ENCODE measurements at places on chromosomes 16 and 17.

DNA sequence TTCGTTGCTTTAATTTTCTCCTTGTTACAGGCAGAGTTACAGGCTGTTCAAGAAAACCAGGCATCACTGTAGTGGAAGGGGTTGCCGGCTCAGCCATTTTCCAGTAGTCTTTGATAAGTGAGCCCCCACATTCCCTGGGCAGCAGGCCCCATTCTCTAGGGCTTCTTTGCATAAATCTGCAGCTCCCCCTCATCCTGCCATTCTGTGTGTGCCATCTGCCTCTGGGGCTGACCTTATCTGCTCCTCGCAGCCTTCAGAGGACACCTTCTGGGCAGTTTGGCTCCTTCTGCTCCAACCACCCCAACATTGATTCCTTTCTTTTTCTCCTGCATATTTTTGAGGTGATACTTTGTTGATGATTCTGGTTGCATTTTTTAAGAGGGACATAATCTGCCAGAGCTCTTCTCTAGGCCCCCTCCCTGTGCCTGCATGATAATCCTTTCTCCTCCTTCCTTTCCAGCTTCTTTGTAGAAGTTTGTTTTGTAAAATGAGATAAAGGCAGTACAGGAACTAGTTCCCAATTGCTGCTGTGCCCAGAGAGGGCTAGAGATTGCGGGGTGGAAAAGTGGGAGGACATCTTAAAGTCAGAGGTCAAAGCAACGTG, 17.1 kb downstream of the RND2 start:
- DNase-seq, result peak; percentile 3

GRCh38 chr16:58556678-58557077, 41.4 kb downstream of the SETD6 start:
- DNase-seq, result no peak

DNA sequence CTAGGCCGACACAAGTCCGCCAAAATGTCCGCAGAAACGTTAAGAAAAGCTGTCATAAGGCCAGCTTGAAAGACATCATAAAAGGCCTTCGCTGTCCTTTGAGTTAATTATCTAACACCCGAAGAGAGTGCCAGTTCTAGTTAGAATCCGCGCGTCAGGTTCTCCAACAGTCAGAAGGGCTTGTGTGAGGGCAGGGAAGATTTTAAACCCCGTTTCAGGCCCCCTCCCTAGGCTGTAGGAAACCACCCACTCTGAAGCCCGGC, 729 bp upstream of the CLTC start:
- no peak for DNase-seq

DNA sequence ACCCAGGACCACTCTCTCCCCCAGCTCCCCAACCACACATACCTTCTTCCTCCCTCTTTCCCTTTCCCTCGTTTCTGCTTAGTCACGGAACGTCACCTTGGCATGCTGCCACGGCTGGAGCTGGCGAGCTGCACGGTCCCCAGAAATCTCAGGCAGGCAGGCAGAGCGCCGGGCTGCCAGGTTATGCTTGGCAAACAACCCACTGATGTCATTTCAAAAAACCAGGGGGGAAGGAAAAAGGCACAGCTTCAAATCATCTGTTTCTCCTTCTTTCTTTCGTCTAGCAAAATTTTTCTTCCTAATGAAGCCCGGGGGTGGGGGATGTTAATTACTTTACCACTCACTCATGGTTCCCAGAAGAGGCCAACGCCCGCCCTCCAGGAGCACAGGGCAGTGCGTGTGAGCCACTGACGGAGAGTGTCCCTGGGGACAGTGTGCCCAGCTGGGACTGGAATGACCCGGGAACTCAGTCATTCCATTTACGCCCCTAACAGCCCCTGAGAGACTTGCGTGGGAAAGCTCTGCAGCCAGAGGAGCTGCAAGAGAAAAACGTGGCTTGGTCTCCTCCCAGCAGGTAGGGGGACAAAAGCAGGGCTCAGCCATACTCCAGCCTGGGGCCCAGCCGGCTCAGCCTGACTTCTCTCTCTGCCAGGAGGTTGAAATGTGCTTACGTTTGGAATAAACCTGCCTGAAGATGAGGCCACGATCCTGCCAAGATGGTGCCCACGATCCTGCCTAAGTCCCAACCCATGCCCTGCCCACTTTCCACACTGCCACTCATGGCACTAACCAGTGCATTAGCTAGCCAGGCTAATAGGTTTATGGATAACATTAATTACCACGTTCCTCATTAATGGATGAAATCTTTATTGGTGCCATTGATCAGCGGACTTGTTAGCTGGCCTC, 198.9 kb downstream of the ZFHX3 start:
- DNase-seq, result peak; percentile 94

- no peak for DNase-seq
Measured at GRCh38 chr17:48121923-48122664, 14.5 kb downstream of the SNX11 start.

DNA sequence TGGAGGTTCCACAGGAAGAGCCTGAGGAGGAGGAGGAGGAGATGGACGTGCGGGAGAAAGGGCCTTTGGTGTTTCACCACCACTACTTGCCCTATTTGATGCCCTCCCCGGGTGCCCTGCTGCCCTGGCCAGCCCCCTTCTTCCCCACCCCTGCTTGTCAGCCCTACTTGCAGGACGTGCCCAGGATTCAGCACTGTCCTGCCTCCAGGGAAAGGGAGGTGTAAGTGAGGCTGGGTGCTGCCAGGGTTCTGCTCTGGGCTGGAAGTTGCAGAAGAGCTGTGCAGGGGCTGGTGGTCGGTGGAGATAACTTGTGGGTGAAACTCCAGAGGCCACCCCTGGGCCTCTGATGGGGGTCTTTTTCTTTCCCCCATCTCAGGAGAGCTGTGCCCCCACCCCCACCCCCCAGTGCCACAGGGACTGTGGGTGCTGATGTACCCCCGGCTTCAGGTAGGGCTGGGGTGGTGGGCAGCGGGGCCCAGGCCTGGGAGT, 3.0 kb downstream of the PRR29 start:
- DNase-seq, result no peak

DNA sequence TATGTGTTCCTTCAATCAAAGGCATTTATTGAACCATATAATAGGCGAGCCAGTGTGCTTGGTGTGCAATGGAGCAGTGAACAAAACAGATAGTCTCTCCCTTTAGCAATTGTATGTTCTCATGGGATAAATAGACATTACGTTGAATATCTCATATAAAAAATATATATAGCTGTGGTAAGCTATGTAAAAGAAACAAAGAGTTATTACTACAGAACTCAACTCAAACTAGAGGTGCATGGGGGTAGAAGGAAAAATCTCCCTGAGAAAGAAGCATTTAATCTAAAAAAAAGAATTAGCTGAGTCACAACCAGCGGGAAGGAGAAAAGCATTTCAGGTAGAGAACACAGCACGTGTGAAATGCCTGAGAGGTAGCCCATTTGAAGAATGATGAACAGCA, 919.3 kb downstream of the CDH11 start:
- DNase-seq, result no peak

GRCh38 chr17:16435925-16436886, 20.8 kb downstream of the TRPV2 start:
- DNase-seq, result no peak

- DNase-seq, result no peak
Measured at GRCh38 chr17:10018461-10018891, 113.4 kb upstream of the RCVRN start.

GRCh38 chr17:45149037-45149668, 878 bp downstream of the HEXIM1 start:
- DNase-seq, result peak; percentile 86

GRCh38 chr17:33038740-33039139, 47.1 kb downstream of the SPACA3 start:
- peak; percentile 43 for DNase-seq

DNA sequence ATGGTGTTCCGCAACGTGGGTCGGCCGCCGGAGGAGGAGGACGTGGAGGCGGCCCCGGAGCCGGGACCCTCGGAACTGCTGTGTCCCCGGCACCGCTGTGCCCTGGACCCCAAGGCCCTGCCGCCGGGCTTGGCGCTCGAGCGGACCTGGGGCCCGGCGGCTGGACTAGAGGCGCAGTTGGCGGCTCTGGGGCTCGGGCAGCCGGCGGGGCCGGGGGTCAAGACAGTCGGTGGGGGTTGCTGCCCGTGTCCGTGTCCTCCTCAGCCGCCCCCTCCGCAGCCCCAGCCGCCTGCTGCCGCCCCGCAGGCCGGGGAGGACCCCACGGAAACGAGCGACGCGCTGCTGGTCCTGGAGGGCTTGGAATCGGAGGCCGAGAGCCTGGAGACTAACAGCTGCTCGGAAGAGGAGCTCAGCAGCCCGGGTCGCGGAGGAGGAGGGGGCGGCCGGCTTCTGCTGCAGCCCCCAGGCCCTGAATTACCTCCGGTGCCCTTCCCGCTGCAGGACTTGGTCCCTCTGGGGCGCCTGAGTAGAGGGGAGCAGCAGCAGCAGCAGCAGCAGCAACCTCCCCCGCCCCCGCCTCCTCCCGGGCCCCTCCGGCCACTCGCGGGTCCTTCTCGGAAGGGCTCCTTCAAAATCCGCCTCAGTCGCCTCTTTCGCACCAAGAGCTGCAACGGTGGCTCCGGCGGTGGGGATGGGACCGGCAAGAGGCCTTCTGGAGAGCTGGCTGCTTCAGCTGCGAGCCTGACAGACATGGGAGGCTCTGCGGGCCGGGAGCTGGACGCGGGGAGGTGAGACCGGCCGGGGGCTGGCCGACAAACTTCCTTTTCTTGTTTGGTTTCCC, 821 bp downstream of the SOCS7 start:
- no peak for DNase-seq

- DNase-seq, result no peak
Measured at GRCh38 chr17:7559320-7560171, 996 bp downstream of the TNFSF13 start.

DNA sequence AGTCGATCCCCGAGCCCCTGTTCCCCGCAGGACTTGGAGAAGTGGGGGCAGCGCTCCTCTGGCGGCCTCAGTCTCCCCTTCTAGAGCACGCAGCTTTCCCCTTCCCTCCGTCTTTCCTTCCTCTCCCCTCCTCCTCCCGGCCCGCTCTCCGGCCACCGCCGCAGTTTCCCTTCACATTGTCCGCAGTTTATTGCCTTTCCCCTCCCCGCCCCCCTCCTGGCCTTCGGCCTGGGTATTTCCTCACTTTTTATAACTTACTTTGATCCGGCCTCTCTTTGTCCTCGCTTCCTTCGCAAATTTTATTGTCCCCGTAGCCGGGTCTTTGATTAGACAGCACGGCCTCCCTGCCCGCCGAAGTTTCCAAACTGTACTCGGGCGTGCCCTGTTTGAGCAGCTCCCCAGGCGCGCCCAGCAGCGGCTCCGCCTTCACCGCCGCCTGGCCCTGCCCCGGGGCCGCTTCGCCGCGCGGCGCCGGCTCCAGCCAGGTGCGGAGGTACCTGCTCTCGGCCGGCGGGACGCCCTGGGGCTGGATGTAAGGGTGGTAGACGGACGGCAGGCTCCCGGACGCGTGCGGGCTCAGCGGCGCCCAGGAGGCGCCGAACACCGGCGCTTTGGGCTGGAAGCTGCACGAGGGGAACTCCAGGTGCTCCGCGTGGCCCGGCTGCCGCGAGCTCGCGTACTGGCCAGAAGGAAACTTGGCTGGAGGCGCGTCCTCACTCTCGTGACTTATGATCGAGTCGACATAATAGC, 488 bp downstream of the HOXB9 start:
- DNase-seq, result no peak

GRCh38 chr17:77915594-77916021, 42.9 kb upstream of the TNRC6C start:
- DNase-seq, result no peak

- DNase-seq, result no peak
Measured at GRCh38 chr16:89006036-89006752, 29.2 kb upstream of the CBFA2T3 start.

DNA sequence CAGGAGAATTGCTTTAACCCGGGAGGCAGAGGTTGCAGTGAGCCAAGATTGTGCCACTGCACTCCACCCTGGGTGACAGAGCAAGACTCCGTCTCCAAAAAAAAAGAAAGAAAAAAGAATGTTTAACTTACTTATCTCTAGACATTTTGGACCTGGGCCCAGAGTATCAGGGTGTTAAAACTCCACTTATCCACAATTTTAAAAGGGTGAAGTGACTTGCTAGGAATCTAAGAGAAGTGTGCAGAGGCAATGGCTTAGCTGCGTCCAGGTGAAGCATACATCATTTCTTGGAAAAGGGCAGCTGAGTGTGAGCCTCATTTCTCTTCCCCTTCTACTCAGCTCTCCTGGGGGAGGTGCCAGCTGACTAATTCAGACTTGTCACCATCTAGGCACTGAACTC, 25.1 kb downstream of the ALDH3A2 start:
- DNase-seq, result no peak

DNA sequence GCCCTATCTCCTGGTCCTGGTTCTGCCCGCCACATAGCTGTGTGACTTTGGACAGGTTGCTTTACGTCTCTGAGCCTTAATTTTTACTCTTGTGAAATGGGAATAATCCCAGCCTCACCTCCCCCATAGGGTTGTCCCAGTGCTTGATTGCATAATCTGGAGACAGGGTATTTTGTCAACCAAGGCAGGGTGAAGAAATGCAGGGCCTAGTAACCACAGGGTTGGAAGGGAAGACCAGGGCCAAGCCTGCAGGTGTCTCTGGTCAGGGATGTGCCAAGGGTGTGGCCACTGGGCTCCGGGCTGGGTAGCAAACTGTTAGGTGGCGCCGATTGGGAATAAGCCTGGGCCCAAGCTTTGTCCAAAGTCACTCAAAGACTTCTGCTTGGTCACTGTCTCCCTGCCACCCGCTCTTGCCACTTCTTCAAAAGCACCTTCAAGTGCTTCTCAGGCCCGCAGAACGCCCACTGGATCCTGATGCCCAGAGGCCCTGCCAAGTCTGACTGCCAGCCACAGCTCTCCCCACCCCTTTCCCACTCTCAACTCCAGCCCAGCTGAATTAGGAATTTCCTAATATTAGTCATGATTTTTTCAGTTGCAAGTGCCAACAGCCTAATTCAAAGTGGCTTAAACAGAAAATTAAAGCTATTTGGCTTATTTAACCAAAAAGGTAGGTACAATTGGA, 20.6 kb upstream of the COL1A1 start:
- peak; percentile 58 for DNase-seq

DNA sequence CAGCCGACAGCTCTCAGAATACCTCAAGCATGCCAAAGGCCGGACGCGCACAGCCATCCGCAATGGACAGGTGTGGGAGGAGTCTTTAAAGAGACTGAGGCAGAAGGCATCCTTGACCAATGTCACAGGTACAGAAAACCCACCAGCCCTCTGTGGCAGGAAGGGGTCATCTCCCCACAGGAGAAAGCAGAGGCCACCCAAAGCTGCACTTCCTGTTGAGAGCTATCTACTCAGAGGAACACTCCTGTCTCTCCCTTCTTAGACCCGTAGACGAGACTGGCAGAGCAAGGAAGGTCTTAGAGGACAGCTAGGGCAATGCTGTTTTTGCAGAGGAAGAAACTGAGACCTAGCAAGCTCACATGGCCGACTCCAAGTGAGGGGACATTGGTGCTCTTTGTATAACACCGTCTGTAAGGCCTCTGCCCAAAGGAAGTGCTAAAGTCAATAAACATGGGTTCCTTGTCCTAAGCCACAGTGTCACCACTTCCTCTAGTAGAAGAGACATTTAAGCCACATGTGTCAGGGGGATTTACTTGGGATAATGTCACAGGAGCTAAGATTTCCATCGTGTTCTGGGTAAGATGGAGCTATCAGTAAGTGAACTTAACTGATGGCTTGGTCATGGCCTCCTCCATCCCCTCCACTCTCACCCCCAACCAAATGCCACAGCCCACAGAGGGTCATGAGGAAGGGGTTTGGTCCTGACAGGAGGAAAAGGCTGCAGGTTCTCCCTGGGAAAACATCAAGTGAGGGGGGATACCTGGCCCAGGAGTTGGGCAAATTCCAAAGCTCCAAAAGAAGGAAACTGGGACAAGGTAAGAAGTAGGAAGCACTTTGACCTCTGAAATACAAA, 9.4 kb downstream of the LPO start:
- DNase-seq, result no peak

All from fibroblast of skin of right biceps (primary cell).